ENCODE measurements at places on chromosomes 12 and 14. TPM values are rescaled to one million over a fixed set of nuclear protein-coding genes. Genes with fewer than 3 reads are reported as not detected.

ADAMTS20 gene
- under 0.01 TPM for total RNA-seq

P2RX7 gene
- 0.64 TPM for total RNA-seq

RPS6KL1 gene
- 2.2 TPM for total RNA-seq

PCED1B gene
- 3.2 TPM for total RNA-seq

DDX51 gene
- total RNA-seq = 11.3 TPM

REP15 gene
- 1.3 TPM for total RNA-seq

LRP1 gene
- total RNA-seq = 228 TPM

LTB4R gene
- total RNA-seq = 1.3 TPM

GLT1D1 gene
- total RNA-seq = not detected
